Heart right ventricle (tissue), 16 donors: ENCODE measurements at places on chromosomes 1 and 21. TPM values are rescaled to one million over a fixed set of nuclear protein-coding genes. Genes with fewer than 3 reads are reported as not detected.

DNA sequence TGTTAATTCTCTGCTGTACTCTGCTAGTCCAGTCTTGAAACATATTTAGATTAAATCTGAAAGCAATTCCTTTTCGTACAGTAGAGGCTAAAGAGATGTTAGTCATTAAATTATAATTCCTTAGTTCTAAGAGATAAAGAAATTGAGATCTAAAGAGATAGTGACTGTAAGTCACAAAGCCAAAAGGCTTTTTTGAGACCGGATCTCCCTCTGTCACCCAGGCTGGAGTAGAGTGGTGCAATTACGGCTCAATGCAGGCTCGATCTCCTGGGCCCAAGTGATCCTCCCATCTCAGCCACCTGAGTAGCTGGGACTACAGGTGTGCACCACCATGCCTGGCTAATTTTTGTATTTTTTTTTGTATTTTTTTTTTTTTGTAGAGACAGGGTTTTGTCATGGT lies 64.7 kb downstream of the TPR start:
- no peak for DNase-seq

DNA sequence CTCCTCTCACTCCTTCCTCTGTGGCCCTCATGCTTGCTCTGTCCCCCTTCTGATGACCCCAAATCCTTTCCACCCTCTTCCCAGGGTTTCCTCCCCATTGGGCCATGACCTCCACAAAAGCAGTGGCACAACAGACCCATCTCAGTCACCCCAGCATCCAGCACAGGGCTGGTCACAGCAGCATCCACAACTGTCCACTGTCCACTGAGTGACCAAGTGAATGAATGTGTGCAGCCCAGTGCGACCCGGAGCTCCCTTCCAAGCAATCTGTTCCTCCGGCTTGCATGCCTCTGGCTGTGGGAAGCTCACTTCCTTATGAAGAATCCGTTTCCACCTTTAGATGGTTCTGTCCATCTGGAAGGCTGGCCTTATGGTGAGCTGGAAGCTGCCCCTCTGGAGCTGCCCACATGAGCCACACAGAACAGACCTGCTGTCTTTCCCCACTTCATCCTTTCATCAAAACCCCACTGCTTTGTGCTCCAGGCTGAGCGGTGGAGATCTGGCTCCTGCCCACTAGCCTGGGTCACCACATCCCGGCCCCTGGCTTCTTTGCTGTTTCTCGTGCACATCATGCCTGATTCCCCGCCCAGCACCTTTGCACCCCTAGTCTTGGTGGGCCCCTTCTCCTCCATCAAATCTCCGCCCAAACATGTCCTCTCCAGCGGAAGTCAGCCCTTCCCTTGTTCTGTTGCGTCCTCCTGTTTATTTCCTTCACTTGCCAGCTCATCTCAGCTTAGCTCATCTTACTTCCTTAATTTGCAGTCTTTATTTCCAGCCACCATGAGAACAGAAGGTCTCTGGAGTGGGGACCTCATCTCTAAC lies 56.4 kb downstream of the EDN2 start:
- no peak for DNase-seq

DNA sequence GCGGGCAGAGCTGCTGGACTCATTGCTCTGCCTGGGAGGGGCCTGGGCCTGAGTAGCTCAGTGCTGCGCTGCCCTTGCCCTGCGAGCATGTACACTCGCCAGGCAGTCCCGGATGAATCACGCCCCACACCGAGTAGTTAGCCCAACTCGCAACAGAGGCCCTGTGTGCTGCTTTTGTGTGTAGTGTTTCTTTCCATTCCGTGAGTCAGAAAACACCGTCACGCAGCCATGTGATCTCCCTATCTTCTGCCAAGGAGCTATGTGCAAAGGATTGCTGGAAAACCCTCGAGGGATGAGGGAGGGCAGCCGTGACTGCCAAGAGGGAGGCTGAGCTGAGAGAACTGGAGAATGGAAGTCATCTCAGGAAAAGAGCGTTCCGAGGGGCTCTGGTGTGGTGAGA lies 37.3 kb downstream of the NENF start:
- DNase-seq = peak; percentile 65

DNA sequence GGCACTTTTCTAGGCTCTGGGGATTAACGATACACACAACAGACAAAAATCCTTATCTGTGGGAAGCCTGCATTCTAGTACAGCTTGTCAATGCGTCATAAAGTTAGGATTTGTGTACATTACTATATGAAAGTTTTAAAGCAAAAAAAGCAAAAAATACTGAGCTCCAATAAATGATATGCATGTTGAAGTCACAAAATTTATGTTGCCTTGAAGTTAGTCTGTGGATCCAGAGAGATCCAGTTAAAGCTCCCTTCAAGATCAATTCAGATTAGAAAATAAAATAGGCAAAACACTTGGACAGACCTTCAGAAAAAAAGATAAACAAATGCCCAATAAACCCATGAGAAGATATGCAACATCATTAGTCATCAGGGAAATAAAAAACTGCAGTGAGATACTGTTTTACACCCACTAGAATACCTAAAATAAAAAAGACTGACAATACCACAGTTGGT lies 33.1 kb upstream of the KCNQ4 start:
- no peak for DNase-seq

GRCh38 chr1:66493731-66494130 lies 40.2 kb upstream of the SGIP1 start:
- DNase-seq = no peak

DNA sequence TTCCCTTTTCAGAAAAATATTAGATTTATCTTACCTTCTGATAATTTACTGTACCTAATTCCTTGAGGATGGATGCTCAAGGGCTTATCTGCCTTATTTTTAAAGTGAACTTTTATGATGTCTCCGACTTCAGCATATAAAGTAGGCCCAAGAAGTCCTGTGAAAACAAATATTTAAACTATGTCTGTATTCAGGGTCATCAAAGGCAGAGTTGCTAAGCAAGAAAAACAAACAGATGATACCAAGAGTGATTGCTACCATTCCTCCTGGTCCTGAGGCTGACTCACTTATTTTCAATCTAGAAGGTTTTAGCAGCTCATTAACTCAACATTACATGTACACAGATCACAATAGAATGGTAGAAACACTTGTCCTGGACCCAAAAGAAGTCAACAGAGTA lies 14.1 kb downstream of the F5 start:
- DNase-seq = no peak

DNA sequence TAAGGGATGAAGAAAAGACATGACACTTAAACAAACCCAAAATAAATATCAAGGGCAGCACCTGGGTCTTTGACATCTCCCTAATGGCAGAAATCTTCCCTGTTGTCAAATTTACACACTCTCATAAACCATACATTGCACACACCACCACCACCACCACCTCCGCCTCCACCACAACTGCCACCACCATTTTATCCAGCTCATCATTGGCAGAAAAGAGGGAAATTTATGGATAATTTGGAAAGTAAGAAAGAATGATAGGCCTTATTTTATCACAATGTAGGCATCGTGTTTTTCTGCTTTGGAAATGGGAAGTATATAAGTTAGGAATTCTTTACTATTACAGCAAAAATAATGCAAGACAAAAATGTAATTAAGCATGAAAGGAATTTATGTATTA lies 27.3 kb upstream of the RGS13 start:
- no peak for DNase-seq

DNA sequence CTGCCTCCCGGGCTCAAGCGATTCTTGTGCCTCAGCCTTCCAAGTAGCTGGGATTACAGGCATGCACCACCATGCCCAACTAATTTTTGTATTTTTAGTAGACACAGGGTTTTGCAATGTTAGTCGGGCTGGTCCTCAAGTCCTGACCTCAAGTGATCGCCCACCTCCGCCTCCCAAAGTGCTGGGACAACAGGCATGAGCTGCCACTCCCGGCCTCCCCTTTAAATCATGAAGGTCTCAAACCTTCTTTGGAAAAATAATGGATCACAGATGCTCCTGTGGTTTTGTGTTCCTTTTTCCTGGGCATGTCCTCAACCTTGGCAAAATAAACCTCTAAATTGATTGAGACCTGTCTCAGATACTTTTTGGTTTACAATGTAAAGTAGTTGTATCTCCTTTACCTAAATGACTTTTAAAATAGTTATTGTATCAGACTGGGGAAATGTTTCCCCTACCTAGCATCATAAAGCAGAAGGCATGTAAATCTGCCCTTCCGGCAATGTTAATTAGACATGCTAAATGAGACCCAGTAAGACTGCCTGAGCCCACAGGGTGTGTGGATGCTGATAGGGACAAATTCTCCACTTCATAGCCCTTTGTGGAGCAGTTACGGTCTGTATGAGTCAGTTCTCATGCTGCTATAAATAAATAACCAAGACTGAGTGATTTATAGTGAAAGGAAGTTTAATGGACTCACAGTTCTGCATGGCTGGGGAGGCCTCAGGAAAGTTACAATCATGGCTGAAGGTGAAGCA lies 27.8 kb downstream of the CBR1 start:
- no peak for DNase-seq

IL10 gene
- total RNA-seq = 1.1 TPM

LCE2C gene
- total RNA-seq = not detected

GRCh38 chr1:234558330-234558836 lies 51.6 kb downstream of the IRF2BP2 start:
- DNase-seq = no peak

DNA sequence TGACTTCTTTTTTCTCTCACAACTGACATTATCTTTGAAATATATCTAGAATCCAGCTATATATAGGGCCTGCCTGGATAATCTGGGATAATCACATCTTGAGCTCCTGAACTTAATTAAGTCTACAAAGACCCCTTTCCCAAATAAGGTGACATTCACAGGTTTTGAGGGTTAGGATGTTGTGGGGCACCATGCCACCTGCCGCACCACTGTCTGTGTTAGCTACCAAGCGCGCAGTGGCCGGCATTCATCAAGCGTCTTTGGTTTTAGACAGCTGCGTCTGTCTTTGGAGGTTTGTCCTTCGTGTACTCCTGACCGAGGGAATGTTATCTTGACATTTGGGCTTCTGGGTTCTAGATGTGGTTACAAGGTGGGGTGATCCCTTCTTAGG lies 7.5 kb downstream of the TRAPPC10 start:
- no peak for DNase-seq

GRCh38 chr1:198893141-198893540 lies 254.3 kb downstream of the PTPRC start:
- DNase-seq = no peak

TMEM51 gene
- total RNA-seq = 2.5 TPM

DNA sequence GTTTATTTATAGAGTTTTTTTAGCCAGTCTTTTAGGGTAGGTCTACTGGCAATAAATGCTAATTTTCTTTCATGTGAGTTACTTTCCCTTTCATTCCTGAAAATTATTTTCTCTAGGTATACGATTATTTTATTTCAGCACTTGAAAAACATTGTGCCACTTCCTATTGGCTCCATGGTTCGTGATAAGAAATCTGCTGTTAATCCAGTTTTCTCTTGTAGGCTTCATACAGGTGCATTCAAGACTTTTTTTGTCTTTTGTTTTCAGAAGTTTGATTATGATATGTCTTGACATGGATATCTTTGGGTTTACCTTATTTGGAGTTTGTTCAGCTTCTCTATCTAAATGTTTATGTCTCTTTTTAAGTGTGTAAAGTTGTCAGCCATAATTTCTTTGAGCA lies 148.3 kb downstream of the HS2ST1 start:
- DNase-seq = no peak

- DNase-seq = no peak
These were observed 53.2 kb downstream of the STX6 start for GRCh38 chr1:180969434-180969833.

NES gene
- total RNA-seq = 182 TPM

GREM2 gene
- total RNA-seq = not detected

DNA sequence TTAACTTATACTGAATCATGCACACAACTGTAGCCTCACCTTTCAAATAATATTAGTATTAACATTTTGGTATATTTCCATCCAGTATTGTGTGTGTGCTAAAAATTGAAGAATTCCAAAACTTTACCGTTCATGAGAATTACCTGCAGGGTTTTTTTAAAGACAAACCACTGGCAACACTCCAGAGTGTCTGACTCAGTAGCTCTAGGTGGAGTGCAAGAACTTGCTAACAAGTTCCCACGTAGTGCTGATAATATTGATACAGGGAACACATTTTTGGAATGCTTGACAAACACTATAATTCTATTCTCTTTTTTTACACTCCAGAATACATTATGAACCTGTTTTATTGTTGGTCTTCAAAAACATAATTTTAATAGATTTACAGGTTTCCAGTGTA lies 27.7 kb upstream of the SLC5A9 start:
- no peak for DNase-seq

GRCh38 chr1:6989212-6990159 lies 204.2 kb downstream of the CAMTA1 start:
- DNase-seq = no peak

- no peak for DNase-seq
These were observed 1.2 kb downstream of the TRABD2B start for GRCh38 chr1:47996060-47996405.

- DNase-seq = no peak
These were observed 98.2 kb downstream of the ZC3H11B start for GRCh38 chr1:219514728-219515127.

DNA sequence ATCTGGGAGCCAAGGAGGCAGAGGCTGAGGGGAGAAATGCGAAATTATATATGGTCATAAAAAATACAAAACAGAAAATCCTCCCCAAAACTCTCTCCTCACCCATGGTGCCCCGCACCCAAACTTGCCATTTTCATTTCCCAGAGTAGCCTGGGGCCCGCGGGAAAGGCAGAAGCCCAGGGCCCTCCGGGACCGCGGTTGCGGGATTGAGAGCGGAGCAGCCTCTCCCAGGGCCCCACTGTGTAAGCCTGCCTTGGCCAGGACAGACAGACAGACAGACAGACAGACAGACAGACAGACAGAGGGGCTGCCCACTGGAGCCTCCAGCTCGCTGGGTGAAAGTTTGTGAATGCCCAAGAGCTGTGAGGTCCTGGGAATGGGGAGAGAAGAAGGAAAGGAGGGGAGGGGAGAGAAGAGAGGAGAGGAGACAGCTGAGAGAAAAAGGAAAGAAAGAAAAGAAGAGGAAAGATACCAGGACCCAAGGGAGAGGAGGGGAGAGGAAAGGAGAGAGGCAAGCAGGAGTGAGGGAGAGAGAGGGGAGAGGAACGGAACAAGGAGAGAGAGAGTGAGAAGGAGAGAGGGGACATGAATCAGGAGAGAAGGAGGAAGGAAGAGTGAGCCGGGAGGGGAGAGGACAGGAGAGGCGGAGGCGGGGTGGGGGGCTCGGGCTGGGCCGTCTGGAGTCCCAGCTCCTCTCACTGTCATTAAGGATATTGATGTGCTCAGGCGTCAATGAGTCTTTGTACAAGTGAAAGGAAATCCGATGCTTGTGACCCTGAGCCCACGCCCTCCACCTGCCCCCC lies 69.3 kb upstream of the CASZ1 start:
- no peak for DNase-seq

C1orf141 gene
- not detected for total RNA-seq

- DNase-seq = no peak
These were observed 18.2 kb upstream of the RUNX3 start for GRCh38 chr1:24948079-24948827.

GRCh38 chr1:156885314-156885713 lies 8.2 kb upstream of the PEAR1 start:
- no peak for DNase-seq

DNA sequence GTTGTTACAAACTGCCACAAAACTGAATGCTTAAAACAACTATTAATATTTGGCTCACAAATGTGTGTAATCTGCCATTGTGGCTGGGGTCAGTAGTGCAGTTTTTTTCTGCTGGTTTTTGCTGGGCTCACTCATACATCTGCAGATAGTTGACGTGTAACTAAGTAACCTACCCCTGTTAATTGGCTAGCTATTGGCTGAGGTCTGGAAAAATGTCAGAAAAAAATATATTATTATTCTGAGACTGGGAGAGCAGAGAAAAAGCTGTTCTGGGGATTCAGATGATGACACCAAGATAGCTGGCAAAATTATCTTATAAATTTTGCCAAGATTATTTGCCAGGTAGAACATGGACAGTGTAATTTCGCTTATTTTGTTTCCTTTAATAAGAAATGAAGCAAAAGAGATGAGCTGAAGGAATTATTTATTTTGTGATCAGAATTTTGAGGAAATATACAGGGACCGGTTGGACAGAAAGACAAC lies 616.1 kb upstream of the ADAMTS5 start:
- no peak for DNase-seq
